ENCODE measurements at places on chromosomes 1 and 21.

DNA sequence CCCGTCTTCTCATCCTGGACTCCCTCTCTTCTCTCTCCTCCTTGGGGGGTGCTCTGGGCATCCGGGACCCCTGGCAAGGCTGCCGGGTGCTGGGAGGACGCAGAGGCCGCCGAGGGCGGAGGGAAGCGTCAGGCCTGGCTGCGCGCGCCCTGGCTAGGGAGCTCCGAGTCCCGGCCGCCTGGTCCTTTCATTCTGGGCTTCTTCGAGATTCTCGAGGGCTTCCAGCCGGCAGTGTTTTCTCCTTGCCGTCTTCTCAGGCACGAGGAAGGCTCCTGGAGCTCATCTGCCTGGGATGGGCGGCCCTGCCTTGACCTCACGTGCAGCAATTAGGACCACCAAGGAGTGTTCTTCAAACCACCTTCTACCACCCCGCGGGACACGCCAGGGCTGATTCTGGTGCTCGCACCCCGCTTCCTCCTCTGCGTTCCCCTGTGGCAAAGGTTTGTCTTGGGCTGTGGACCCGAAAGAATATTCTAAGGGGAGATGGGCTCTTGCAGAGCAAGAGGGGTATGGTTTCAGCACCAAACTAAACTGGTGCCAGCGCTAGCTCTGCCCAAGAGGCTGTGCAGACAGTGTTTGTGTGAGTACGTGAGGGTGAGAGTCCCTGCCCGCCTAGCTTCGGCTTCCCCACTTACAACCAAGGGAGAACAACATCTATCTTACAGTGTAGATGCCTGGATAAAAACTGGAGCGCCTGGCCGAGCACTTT lies 36.5 kb downstream of the PIK3CD start:
- DNase-seq: peak; percentile 29

DNA sequence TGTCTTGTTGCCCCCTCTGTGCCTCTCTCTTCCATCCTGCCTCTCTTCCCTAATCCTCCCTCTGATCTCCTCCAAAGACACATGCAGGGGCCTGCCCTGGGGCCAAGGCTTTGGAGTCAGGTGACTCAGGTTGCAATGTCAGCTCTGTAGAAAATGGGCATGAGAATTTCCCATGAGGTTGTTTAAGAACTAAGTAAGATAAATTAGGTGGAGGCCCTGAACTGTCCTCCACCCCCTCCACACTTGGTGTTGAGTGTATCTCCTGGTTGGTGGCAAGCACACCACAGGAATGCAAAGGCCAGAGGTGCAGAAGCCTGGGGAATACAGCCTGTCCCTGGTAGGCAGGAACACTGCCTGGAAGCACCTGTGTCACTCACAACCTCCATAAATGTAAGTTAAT lies 63.9 kb upstream of the GRIK3 start:
- no peak for DNase-seq

DNA sequence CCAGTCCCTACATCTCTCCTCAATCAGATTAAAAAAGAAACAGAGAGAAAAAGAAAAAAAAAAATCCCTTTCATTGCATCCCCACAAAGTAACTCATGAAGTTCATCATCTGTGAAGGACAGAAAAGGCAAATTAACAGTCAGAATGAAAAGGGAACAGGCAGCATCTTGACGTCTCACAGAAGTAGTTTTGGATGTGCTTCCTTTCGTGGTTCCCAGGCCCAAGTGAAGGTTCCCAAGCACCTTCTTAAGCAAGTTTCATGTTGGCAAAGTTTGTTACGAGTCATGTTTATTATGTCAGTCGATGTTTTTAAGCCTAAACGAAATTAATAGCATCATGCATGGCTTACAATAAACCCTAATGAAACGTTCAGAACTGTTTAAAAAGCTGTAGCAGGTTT lies 475.2 kb downstream of the SETD4 start:
- DNase-seq: no peak

DNA sequence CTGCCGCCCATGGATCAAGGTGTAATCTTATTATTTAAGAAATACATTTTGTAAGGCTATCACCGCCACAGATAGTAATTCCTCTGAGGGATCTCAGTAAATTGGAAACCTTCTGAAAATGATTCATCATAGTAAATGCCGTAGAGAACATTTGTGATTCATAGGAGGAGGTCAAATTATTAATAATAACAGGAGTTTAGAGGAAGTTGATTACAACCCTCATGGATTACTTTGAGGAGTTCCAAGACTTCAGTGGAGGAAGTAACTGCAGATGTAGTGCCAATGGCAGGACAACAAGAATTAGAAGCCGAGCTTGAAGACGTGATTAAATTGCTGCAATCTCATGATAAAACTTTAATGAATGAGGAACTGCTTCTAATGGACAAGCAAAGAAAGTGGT lies 280.1 kb downstream of the PTPRC start:
- DNase-seq: no peak

DNA sequence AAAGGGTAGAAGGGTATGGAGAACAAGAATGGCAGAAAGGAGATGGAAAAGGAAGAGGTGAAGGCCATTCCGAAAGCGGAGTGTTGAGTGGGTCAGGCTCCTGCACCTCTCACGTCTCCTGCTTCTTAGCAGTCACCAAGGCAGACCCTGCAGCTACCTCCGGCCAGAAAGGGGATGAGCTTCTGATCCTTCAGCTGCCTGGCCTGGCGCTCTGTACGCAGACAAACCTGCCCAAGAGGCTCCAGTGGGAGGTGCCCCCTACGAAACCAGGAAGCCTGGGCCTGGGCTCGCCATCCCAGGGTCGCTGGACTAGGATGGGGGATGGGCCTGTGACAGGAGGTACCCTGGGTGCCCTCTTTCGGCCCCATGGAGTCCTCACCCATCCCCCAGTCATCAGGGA lies 3.0 kb downstream of the GPR61 start:
- no peak for DNase-seq

DNA sequence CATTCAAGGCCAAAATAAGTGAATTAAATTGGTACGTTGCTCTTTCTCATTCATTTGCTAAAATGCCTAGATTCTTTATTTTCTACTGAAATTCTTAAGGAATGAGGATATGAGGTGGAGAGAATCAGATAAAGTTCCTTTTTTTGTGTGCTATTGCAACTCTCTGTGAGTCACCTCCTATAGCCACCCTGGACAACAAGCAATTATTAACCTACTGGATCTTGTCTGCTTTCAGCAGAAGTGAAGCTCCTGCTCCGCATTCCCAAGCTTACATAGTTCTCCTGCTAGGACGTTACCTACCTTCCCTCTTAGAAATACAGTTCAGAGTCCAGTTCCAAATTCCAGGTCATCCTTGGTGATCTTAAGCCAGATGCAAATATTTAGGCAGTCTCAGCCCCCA lies 4.8 kb upstream of the KCNJ6 start:
- DNase-seq: no peak

GRCh38 chr21:39632796-39633442 lies 20.2 kb downstream of the B3GALT5 start:
- no peak for DNase-seq

DNA sequence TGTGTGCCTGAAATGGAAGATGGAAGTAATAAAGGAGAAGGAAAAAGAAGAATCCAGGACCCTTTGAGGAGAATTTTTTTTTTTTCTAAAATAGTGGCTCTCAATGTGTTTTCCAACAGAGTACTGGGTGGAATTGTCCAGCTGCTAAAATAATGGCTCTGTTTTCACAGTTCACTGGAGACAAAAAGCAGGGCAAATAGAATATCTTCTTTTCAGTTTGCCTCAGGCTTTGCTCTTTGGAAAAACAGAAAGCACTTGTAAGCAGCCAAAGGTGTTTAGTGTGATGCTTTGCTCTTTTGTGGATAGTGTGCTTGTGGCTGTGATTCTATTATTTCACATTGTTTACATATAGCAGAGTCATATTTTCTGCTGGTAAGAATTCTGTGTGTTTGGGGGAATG lies 77.4 kb upstream of the MROH9 start:
- no peak for DNase-seq

DNA sequence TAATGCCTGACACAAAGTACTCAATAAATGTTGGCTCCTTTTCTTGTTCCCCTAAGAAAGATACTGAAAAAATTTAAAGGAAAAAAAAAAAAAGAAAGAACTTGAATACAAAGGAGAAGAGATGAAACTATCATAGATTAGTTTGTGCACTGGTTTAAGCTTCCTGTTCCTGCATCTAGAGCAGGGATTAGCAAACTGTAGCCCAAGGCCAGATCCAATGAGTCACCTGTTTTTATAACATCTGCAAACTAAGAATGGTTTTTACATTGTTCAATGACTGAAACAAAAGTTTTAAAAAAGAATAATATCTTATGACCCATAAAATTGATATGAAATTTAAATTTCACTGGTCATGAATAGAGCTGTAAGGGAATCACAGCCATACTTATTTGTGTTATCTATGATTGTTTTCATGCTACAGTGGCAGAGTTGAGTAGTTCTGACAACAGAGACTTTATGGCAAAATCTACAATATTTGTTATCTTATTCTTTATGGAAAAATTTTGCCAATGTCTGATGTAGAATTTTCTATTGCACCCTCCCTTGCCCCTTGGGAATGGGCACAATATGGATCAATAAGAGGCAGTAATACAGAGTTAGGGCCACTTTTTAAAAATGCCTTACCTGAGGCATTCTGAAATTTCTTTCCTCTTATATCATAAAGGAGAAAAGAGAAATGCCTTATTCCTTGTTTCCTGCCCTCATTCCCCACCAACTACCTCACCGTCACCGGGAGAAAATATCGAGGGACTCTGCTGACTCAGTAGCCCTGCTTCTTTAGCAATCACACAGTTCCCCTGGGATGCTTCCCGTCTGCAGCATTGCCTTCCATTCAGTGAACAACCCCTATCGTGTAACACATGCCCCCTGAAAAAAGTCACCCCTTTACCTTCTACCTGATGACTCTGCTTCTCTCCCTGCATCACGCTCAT lies 50.6 kb downstream of the WDR64 start:
- no peak for DNase-seq

- DNase-seq: no peak
Measured at GRCh38 chr1:37868466-37868865, 9.1 kb upstream of the MTF1 start.

DNA sequence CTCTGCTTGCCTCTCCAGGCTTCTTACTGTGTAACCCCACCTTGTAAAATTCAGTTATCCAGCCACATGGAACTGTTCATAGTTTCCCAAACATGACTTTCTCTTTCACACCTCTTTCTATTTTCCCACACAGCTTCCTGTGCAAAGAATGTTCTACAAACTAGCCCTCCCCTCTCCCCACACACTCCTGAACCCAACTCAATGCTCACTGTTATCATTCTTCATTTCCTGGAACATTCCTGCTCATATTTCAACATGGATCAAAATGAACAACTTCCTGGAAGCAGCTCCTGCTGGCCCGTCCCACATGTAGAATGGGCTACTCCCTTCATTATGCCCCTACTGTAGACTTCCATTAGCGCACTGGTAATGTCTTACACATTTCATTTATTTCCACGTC lies 7.5 kb upstream of the HSD11B1 start:
- no peak for DNase-seq

DNA sequence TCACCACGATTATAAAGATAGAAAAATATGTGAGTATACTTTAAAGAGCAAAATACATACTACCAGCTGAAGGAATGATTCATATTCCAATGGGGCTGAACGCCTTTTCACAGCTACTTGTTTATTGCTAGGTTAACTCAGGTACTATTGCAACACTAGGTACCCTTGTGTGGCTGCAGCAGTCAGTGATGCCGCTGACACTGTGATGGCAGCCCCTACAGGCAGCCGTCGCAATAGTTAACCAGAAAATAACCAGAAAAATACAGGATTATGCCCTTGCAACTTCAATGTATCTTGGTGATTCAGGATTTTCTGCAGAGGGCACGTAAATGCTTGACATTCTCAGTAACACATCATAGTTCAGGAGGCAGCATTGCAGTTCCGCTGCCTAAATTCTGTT lies 1.6 kb upstream of the MARK1 start:
- no peak for DNase-seq

- no peak for DNase-seq
Measured at GRCh38 chr1:167716000-167716271, 5.8 kb upstream of the MPZL1 start.

DNA sequence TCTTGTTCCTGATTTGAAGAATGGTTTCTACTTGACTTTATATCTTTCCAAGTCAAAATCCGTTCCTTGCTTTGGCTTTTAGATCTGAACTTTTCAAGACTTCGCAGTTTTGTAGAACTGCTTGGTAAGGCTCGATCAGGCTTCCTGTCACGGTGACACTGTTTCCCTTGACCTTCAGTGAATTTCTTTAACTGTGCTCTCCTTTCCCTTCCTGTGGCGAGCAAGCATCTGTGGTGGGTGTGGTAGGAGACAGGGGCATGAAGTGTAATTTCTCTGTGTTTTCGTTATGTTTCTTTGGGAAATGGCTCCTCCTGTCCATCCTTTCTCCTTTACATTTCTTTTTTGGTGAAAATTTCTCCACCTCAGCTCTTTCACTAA lies 10.4 kb downstream of the STYXL2 start:
- DNase-seq: no peak

DNA sequence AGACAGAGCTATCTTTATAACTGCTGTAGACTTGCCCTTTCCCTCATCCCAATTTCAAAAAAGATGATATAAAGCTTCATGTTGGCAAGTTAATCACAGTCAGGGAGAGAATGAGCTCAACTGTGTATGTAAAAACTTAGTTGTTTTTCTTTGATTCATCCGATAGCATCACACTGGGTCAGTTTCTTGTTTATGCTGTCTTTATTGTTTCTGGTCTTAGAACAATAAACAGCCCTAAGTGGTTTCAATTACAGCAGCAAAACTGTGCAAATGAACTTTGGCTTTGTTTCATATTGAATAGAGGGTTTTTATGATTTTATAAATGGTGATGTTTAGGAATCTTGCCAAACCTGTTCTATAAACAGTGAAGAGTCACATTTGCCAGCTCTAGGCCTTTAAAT lies 423.8 kb upstream of the CXADR start:
- DNase-seq: no peak

DNA sequence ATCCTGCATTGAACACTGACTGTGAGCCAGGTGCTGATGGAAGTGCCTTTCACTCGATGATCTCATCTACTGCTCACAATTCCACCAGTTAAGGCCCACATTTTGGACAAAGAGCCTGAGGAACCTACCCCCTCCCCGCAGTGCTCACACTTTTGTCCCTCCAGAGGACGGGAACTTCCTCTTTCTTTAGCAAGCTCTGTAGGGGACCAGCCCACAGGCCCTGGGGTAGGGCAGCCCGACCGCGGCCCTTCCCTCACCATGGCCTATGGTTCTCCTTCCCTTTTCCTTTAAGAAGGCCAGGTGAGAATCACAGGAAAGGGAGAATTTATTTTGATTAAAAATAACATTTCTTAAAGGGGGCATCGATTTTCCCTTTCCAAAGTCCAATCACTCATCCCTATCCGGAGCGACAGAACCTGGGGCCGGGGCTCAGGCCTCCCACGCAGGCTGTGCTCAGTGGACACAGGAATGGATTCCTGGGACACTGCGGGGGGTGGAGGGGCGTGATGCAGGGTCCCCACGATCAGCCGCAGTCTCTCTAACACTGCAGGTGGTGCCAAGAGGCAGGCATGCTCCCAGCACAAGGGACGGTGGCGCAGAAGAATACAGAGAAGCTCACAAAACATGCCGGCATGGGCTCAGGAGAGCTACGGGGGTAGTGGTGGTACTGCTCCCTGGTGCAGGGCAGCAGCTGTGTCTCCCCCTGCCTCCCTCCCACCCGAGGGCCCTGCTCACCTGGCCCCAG lies 8.9 kb upstream of the KCNE1 start:
- DNase-seq: no peak

Measured in right cardiac atrium (tissue), 5 donors.